ENCODE measurements at places on chromosomes 11 and 22.

GRCh38 chr11:67111261-67111660, 7.8 kb upstream of the KDM2A start:
- DNase-seq: no peak

DNA sequence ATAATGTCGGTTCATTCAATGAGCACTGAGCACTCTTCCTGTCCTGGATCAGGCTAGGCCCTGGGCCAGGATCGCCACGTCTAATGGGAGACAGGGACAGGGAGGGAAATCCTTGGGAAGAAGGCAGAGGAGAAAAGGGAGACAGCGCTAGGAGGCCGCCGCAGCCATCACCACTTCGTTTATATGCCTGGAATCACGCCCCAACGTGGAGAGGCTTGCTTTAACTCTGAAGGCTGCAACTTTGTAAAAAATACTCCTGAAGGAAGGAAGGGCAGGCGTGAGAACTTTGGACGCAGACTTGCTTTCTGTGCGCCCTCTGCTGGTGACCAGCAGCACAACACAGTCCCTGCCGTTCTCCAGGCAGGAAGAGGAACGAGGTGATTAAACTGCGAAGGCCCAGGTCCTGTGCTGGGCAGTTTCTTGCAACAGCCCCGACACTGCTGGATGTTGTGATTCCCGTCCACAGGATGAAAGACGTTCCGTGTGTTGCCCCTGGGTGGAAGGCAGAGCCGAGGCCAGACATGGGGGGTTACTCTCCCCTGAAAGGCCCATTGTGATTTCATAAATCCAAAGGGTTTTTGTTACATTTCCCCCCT, 22.1 kb downstream of the RIBC2 start:
- peak; percentile 45 for DNase-seq

GRCh38 chr11:129911298-129911697, 15.9 kb upstream of the NFRKB start:
- no peak for DNase-seq

GRCh38 chr11:63793161-63793560, 20.1 kb upstream of the SPINDOC start:
- DNase-seq: no peak
